ENCODE measurements at places on chromosomes 3 and 15.

- DNase-seq, result no peak
These were observed 868.4 kb downstream of the DIPK2A start for GRCh38 chr3:144839991-144840390.

DNA sequence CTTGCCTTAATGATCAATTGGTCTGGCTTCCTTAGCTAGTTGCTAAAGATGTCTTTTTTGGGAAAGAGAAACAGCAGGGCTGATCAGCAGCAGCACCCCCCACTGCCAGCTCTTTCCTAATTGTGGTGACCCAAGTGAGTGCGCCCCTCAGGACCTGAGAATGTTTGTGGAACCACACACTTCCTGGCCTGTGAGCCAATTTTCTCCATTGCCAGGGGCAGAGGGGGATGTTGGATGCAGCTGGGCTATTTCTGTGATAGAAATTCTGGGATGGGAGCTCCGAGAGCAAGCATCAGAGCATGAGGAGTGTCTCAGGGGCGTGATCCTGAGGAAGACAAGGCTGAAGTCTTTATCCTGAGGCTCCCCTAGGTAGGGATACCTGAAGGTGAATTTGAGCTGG is 66.6 kb downstream of the CLDN11 start:
- no peak for DNase-seq

GRCh38 chr3:159732172-159733111 is 256.2 kb upstream of the IL12A start:
- no peak for DNase-seq

- DNase-seq, result no peak
These were observed 29.9 kb downstream of the MBNL1 start for GRCh38 chr3:152298393-152299248.

DNA sequence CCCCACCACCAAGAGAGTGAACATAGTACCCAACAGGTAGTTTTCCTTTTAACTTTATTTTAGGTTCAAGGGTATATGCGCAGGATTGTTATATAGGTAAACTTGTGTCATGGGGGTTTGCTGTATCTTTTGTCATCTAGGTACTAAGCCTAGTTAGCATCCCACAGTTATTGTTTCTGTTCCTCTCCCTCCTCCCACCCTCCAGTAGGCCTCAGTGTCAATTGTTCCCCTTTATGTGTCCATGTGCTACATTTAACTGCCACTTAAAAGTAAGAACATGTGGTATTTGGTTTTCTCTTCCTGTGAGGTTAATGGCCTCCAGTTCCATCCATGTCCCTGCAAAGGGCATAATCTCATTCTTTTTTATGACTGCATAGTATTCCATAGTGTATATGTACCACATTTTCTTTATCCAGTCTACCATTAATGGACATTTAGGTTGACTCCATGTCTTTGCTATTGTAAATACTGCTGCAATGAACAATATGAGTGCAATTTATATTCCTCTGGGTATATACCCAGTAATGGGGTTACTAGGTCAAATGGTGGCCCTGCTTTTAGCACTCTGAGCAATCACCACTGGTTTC is 66.2 kb downstream of the ST3GAL6 start:
- no peak for DNase-seq

- DNase-seq, result no peak
These were observed 642.0 kb upstream of the KCNMB2 start for GRCh38 chr3:177894081-177894728.

DNA sequence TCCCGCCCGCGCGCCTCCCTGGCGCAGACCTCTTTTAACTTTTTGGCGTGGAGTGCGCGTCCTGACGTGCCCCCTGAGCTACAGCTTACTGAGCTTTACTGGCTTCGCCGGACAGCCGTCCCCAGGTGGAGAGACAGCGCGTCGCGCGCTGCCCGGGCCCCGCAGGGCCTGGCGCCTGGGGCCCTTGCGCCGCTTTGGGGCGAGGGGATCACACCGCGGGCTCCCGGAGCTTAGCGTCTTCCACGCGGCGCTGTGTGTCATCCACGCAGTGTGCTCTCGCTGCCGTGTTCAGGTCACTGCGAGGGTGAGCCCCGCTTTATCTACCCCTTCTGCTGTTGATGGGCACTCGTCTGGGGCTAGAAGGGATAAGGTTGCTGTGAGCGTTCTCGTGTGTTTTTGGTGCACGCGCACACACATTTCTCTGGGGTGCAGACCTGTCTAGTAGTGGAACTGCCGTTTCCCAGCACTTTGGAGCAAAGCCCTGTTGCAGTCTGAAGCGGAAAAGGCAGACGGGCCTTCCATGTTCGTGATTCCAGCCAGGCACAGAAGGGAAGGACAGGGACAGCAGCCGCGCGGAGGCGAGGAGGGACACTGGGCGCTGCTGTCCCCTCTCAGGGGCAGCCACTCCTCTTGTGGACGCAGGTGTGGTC is 33.1 kb upstream of the ALDH1L1 start:
- no peak for DNase-seq

GRCh38 chr3:194976049-194976451 is 290.4 kb downstream of the FAM43A start:
- DNase-seq, result no peak

GRCh38 chr15:80081390-80081789 is 21.9 kb downstream of the ZFAND6 start:
- no peak for DNase-seq

GRCh38 chr15:84588053-84588874 is 12.5 kb upstream of the ZSCAN2 start:
- peak; percentile 95 for DNase-seq

- peak; percentile 60 for DNase-seq
These were observed at the start of gene GALK2 for GRCh38 chr15:49169880-49170597. TSS of gene GALK2 (plus strand) at chr15:49170247. CDS start at chr15:49170323, 76 bp downstream.

DNA sequence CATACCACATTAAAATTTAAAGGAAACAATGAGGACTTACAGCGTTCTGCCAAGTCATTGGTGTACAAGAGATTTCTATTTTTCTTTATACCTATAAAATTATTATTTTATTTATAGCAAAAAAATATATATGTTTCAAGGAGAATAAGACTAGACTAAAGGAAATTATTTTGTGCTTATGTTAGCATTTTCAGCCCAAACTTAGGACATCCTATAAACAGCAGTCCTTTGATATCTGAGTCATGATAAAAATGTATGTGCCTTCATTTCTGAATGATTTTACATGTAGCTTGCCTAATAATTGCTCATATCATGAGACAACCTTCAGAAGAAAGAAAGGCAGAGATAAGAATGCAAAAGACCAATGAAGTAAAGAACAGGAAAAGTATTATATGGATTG is 16.7 kb upstream of the CPA3 start:
- no peak for DNase-seq

- DNase-seq, result no peak
These were observed 32.5 kb downstream of the GBE1 start for GRCh38 chr3:81728766-81729544.

DNA sequence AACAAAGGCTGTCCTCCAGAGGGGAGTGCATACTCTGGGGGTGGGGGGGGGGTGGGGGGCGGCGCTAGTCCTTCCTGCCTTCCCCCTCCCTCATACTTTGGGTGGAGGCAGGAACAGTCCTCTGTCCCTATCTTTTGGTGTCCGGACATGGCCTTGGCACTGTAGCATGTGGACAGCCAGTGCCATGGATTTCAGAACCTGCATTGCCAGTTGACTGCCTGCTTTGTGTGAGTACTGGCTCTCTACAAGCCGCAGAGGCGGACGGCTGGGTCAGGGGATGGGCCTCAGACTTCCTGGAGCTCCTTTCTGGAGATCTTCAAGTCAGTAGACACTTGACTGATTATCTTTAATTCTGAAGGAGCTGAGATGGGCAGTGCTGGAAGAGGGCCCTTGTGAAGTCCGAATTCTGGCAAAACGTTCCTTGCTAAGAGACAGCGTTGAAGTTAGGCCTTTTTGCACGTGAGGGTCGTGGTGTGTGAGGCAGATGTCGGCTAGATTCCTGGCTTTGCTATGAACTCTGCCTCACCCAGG is 2.5 kb downstream of the CLDN11 start:
- no peak for DNase-seq

GRCh38 chr3:16426029-16426400 is 87.5 kb downstream of the RFTN1 start:
- no peak for DNase-seq

DNA sequence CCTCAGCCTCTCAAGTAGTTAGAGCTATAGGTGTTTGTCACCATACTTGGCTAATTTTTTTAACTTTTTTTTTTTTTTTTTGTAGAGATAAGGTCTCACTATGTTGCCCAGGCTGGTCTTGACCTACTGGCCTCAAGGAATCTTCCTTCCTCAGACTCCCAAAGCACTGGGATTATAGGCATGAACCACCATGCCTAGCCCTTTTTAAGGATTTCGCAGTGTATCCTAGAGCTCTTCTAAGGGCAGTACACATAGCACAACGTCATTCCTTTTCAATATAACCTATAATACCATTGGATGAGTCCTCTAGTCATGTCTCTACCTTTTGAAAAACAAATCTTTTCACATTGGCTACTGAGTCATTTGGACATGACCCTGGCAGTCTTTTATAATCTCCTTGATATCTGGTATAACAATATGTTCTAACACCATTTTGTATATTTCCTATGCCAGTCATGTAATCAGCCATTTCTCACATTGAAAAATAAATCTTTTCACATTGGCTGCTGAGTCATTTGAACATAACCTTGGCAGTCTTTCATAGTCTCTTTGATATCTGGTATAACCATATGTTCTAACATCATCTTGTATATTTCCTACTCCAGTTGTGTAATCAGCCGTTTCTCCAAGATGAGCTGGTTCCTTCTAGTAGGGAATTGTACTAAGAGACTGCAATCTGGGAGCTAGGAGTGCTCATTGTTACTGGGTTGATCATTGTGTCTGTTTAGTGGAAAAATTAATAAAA is 944.7 kb downstream of the MCTP2 start:
- DNase-seq, result no peak

- DNase-seq, result no peak
These were observed 292.0 kb upstream of the SUCLG2 start for GRCh38 chr3:67946436-67946835.

DNA sequence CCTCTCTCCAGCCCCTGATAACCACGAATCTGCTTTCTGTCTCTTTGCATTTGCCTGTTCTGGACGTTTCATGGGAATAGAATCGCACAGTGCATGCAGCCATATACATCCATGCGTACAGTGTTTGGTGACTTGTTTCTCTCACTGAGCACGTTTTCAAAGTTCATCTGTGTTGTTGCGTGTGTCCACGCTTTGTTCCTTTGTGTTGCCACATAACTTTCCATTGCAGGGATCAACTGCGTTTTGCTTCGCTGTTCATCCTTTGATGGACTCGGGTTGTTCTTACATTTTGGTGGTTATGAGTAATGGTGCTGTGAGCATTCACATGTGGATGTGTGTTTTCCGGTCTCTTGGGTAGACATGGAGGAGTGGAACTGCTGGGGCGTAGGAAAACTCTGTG is 56.4 kb upstream of the TAMM41 start:
- no peak for DNase-seq

Measured in HuH-7.5 (cell line).